Ureter (tissue), 1 donor: ENCODE measurements at places on chromosomes 16 and 17. TPM values are rescaled to one million over a fixed set of nuclear protein-coding genes. Genes with fewer than 3 reads are reported as not detected.

Gene CACNB1
- total RNA-seq, result 19.1 TPM

Gene TEX19
- not detected for total RNA-seq

Gene TMEM101
- total RNA-seq, result 20.3 TPM

Gene ADGRG3
- total RNA-seq, result 2.2 TPM

Gene ALDH3A1
- total RNA-seq, result 1.2 TPM

Gene ZG16
- total RNA-seq, result not detected

Gene C1QTNF1
- 108 TPM for total RNA-seq

Gene GPR142
- total RNA-seq, result 0.52 TPM

Gene TMC8
- 18.2 TPM for total RNA-seq

Gene CCL5
- total RNA-seq, result 12.1 TPM

Gene CPHXL2
- total RNA-seq, result not detected

Gene GJC1
- 44.0 TPM for total RNA-seq
